Activated T-helper 1 cell treated with Interleukin-2 at 50 U/mL for 16 hours (primary cell): ENCODE measurements at places on chromosomes 6 and 20.

DNA sequence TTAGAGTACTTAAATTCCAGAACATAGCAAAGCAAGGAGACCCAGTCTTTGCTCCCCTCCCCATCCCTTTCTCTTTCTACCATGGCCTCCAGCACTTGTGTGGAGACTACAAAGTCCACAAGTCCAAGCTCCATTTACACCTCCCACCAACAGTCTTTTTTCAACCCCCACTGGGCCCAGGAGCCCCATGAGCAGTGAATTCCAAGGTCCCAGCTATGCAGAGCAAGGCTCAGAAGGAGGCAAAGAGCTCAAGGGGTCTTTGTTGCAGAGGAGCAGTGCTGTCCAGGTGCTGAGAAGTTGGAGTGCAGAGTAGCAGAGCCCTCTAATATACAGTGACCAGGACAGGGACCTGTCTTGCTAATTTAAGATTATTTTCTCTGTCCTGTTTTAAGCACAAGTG, 9.0 kb downstream of the PAK5 start:
- no peak for DNase-seq

GRCh38 chr6:98839781-98840361, 5.5 kb downstream of the POU3F2 start:
- no peak for DNase-seq

- DNase-seq = no peak
These were observed 20.4 kb upstream of the LAMA4 start for GRCh38 chr6:112274774-112275173.

DNA sequence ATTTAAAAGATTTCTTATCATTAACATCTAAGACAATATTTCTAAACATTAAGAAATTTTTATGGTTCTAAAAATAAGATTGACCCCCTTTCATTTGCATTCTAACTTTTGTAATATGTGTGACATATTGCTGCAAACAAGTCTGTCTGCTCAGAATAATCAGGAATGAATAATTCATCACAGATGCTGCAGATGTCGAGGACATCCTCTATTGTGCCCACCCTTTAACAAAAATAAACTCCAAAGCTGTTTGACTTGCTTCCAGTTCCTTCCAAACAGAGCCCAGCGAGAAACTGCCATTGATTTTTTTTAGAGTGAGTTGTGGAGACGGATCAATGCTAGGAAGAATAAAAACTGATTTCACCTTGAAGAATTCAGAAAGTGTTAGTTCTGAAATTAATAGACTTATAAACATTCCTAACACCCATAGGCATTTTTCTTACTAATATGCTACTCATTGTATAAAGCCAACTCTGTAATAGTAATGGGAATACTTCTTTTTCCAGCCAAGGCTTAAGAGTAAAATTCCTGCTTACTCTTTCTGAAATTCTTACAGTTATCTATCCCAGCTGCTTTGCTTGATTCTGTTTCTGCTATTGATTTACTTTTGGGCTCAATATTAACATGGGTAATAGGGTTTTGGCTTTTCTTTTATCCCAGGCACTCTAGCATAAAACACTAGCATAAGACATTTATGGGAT, 244.8 kb upstream of the FAM83B start:
- DNase-seq = no peak

DNA sequence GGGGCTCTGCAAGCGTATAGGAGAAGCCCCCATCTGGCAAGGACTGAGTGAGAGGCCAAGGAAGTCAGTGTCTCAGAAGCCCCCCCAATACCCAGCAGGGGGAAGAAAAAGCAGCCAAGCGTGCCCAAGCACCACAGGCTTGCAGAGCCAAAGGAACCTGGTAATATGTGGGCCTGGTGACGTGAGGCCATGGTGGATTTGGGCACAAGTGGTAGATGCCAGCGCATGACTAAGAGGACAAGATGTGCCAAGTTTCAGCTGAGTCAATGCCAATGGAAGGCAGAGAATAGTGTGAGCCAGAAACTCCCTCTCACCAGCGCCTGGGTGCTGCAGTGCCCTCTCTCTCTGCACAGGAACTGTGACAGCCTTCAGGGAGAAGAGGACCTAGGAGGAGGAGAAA, 110.0 kb downstream of the QRSL1 start:
- DNase-seq = no peak

- DNase-seq = no peak
These were observed 81.1 kb upstream of the PIM1 start for GRCh38 chr6:37088897-37089296.

GRCh38 chr6:33983721-33984465, 162.0 kb downstream of the GRM4 start:
- DNase-seq = no peak

- no peak for DNase-seq
These were observed 51.9 kb upstream of the UBR2 start for GRCh38 chr6:42511803-42512422.

GRCh38 chr6:46848684-46849360, 55.6 kb downstream of the MEP1A start:
- DNase-seq = peak; percentile 20

DNA sequence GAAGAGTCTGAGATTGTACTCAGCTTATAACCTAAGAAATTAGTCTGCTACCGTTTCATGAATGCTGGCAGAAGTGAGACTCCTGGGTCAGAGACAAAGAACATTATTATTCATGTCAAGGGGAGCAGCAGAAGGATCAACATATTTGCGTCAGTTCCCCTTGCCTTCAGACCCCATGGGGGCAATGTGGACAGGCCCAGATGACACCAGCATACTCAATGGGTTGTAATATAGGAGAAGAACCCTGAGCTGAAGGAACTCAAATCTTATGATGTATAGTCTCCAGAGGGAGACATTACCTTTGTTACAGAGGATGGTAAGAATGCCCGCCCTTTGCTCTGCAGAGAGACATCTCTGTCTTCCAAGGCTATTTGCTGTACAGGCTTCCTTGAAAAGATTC, 384.4 kb downstream of the EPM2A start:
- DNase-seq = no peak

DNA sequence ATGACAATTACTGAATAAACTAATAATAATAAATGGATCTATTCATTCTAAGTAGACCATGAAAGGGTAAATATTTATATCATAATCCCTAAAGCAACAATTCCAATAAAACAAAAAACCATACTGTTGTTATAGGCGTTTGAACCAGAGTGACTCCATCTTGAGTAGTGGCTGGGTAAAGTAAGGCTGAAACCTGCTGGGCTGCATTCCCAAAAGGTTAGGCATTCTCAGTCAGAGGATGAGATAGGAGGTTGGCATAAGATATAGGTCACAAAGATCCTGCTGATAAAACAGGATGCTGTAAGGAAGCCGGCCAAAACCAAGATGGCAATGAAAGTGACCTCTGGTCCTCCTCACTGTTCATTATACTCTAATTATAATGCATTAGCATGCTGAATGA, 8.3 kb downstream of the OR2H1 start:
- DNase-seq = no peak

DNA sequence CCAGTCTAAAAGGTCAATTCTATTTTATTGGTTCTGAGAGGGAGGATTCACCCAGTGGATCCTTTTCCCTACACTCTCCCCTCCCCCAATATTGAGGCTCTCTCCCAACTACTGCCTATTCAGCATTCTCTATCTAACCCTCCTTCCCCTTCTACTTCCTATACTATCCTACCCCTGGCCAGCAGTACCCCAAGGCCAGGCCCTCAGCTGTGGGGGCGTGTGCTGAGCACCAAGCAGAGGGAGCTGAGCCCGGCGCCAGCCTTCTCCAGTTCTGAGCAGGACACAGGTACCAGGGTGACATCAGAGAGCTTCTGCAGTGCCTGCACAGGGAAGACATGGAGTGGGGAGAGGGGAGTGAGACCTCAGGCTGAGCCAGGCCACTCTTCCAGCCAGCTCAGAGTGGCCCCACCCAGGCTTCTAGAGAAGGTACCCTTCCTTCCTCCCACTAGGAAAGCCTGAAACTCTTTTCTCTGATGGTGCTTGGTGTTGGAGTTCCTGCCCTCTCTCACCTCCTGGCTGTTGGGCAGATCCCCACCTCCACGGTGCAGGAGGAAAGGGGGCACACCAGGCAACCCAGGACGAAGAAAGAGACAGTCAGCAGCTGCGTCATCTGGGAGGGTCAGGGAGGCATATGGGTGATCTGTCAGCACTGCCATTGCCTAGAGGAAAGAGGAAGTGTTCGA, 1.9 kb downstream of the DDAH2 start:
- no peak for DNase-seq
